ENCODE measurements at places on chromosomes 11 and 22.
A peak's percentile ranks its signal among the peaks of the same experiment; 100 is the strongest.

DNA sequence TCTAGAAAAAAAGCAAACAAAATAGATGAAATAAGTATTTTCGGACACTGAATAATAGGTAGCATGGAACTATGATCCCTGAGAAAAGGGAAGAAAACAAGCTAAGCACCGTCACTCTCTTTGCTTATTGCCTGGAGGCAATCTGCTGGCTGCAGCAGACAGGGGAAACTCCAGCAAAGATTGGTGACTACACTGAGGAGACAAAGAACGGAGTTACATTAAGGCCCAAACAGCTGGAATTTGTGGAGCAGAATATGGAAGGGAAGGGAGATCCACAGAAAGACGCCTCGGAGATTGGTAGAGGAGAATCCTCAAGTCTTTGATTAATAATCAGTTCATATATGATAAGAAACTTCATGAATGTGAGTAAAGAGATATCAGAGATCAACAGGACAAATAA is 150.2 kb downstream of the TYR start:
- no peak for DNase-seq

DNA sequence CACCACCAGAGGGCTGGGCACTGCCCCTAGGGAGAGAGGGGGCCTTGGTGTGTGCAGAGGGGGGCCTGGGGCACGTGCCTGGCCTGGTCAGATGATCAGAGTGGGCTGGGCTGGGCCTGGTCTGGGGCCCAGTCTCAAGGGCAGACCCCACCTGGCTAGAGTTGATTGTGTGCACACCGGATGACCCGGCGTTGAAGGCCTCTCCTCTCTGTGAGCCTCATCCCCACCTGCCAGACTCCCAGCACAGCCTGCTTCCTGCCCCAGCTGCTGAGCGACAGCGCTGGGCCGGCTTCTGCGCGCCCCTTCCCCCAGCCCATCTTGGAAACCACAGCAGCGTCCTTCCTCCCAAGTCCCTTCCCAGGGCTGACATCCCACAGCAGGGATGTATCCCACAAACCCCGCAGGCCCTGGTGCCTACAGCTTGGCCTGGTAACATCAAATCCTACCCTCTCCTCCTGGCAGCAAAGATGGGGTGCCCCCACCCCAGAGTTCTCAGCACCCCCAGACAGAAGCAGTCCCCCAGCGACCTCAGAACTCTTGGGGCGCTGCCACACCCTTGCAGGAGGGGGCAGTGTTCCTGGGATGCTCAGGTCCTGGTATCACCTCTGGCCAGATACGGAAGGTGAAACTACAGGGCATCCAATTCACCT is 11.0 kb upstream of the TSSC4 start:
- DNase-seq, result no peak

DNA sequence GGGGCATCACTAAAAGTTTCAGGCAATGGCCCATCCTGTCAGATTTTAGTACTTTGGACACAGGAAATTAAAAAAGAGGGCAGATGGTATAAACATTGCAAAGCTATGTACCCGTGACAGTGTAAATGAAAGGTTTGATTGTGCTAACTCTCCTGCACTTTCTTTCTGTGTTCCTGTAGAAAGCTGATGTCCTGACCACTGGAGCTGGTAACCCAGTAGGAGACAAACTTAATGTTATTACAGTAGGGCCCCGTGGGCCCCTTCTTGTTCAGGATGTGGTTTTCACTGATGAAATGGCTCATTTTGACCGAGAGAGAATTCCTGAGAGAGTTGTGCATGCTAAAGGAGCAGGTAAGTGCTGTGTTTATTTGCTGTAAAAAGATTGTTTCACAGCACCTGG is 10.3 kb downstream of the CAT start:
- peak; percentile 17 for DNase-seq

DNA sequence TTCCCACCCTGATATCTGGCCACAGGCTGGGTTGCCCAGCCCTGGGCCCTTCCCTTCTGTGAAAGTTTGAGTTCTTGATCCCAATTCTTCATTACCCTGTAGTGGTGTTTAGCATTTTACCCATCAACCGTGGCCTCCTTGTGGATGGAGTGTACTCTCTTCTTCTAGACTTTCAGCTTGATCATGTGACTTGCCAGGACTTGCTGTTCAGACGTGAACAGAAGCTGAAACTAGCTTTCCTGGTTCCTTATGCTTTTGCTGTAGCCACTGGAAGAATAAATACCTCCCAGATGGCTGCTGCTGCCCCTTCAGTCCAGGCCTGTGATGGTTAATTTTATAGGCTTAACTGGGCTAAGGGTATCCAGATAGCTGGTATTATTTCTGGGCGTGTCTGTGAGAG is 32.7 kb upstream of the DAGLA start:
- no peak for DNase-seq

DNA sequence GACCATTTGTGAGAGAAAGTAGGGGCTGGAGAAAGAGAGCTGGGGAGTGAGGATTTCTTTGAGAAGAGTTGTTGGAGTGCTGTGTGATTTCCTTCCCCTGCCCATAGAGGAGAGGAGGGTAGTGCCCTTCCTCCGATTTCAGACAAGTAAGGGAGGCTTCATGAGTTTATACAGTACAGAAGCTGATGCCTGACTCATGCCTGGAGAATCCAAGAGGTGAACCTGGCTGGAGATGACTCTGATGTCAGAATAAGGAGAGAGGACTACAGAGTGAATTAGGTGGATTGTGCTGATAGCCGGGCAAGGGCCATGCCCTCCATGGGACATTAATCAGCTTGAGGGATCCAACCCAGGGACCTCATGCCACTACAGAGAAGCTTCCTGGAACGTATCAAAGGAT is 91.6 kb downstream of the FAR1 start:
- DNase-seq, result no peak

GRCh38 chr11:14079011-14079410 is 116.5 kb downstream of the SPON1 start:
- DNase-seq, result no peak

DNA sequence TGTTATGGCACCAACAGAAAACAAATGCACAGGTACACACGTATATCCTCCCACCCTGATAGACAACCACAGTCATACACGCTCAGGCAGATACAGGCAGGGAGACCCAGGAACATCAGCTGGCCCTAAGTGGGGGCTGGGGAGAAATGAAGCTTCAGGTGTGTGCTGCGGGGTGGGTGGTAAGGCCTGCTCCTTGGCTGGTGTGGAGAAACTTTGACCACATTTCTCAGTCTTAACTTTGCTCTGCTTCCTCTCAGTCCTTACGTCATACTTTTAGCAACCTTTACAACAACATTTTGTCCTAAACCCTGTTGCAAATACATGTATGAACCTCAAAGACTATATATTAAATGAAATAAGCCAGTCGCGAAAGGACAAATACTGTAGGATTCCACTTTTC is 6.7 kb upstream of the ANAPC15 start:
- no peak for DNase-seq

- no peak for DNase-seq
These were observed 15.7 kb downstream of the TPCN2 start for GRCh38 chr11:69064394-69064957.

All from activated CD4-positive, alpha-beta T cell treated with anti-CD3 and anti-CD28 coated beads for 48 hours (primary cell).